ENCODE measurements at places on chromosomes 12 and 14. TPM values are rescaled to one million over a fixed set of nuclear protein-coding genes. Genes with fewer than 3 reads are reported as not detected.

- peak; percentile 75 for DNase-seq
These were observed 1.9 kb upstream of the KRT18 start for GRCh38 chr12:52946797-52947547.

DNA sequence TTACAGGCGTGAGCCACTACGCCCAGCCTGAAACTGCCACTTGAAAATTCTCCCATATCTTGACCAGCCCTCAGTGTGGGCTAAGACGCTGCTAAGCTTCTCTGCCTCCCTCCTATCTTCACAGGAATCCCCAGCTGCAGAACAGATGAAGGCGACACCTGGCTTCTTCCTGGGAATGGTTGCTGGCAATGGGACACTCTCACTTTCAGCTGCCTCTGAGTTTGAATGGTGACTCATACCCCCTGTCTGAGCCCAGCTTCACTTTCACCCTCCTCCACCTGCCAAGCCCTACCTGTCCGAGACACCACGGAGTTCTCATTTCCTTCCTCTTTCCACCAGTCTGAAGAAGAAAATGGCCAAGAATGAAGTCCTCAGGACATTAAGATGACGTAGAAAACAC lies 18.3 kb upstream of the VASH1 start:
- no peak for DNase-seq

GRCh38 chr12:117878605-117879004 lies 90.2 kb downstream of the KSR2 start:
- no peak for DNase-seq

GRCh38 chr12:110203546-110203945 lies 77.5 kb upstream of the ATP2A2 start:
- DNase-seq, result no peak

DNA sequence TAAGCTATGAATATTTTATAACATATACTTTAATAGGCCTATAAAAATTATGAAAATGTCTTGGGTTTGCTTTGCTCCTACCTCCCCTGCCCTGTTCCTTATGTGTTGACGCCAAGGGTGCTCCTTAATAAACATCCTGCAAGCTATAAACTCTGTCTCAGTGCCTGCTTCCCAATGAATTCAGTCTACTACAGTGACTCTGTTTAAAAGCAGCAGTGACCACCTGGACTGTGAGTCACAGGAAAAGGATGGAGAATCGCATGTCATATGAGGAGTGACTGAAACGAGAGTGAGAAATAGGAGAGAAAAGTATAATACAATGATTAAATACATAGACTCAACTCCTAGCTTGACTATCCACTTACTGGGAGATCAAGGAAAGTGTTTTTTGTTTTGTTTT lies 41.1 kb upstream of the CFAP54 start:
- DNase-seq, result no peak

GRCh38 chr14:69093631-69094421 lies 59.1 kb downstream of the DCAF5 start:
- peak; percentile 74 for DNase-seq

DNA sequence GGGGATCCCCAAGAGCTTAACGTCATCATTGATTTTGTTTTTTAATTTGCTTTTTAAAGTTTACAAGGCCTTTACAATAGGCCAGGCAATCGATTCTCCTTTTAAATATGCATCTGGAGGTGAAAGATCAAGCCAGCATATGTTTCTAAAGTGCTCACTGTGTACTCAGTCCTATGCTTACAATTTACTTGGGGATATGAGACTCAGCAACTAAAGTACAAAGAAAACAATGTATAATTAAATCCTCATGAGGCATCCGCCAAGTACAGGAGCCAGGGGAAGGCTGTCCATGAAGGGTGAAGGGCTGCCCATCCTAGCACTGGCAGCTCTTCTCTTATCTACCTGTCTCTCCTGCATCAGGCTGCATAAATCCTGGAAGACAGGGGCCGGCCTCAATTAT lies 11.8 kb downstream of the CCDC92 start:
- no peak for DNase-seq

GRCh38 chr14:102996941-102997340 lies 60.4 kb downstream of the CDC42BPB start:
- no peak for DNase-seq

DNA sequence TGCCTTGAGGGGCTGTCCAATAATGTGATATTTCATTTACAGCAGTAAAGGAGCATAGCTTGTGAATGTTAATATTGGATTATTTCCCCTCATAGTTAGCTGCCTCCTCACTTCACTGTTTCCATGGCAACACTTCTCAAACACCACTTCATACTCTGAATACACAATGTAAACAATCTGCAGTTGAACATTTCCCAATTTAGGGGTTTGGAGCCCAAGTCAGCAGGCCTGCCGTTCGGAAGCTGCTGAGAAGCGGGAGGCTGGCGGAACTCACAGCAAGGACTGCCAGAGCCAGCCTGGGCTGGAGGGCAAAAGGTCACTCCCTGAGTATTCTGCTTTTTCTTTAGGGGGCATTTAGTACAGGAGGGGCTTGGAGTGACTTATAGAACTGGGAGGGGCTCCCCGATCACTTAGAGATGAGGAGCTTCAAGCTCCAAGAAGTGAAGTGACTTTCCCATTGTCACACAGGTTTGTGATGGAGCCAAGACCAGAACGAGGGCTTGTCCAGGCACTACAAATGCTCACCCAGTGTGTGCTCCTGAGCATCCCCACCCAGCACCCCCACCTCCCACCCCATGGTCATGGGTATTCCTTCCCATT lies 12.1 kb upstream of the SLC24A4 start:
- no peak for DNase-seq

- DNase-seq, result no peak
These were observed 59.6 kb downstream of the ZFP36L1 start for GRCh38 chr14:68733086-68733914.

- no peak for DNase-seq
These were observed 11.8 kb upstream of the KSR2 start for GRCh38 chr12:117980616-117981015.

EFCAB11 gene
- 3.8 TPM for total RNA-seq

AQP2 gene
- not detected for total RNA-seq

NRXN3 gene
- 0.07 TPM for total RNA-seq
